Astrocyte of the spinal cord (primary cell): ENCODE measurements at places on chromosomes 2 and 18.

- DNase-seq, result no peak
These were observed 135.3 kb downstream of the PARD3B start for GRCh38 chr2:204680576-204680975.

DNA sequence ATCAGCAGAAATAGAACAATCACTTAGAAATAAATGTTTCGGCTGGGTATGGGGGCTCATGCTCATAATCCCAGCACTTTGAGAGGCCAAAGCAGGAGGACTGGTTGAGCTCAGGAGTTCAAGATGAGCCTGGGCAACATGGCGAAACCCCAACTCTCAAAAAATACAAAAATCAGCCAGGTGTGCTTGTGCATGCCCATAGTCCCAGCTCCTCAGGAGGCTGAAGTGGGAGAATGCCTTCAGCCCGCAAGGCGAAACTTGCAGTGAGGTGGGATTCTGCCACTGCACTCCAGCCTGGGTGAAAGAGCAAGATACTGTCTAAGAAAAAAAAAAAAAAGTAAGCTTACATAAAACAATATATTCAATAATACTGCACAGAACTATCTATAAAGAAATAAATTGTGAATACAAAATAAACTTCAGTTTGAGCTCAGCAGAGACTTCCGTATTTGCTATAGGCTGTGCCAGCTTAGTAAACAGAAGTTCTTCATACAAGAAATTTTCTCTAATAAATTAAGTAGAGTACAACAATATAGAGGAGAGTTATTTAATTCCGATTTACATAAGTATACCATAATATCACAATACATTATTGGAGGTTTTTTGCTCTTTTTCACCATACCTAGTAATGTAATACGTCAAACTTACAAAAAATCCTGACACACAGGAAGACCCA lies 43.6 kb downstream of the SRBD1 start:
- no peak for DNase-seq

GRCh38 chr2:202149936-202150335 lies 76.9 kb downstream of the KIAA2012 start:
- DNase-seq, result no peak

DNA sequence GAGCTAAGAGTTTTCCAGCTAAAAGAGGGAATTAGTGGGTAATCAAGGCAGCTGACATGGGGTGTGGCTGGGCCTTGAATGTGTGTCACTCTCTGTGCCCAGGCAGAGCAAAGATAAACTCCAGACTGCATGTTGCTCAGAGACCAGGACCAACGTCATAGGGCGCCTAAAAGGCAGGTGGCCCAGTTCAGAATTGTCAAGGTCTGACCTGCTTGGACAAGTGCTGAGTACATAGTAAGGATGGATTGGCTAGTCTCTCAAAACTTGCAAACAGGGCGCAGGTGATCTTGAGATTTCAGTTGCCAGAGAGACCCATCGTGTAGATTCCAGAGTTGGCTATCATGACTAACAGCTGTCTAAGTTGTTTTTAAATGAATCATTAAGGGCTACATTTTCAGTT lies 19.0 kb downstream of the CLUL1 start:
- DNase-seq, result peak; percentile 10

- no peak for DNase-seq
These were observed 28.4 kb upstream of the TET3 start for GRCh38 chr2:73956218-73956865.

- peak; percentile 40 for DNase-seq
These were observed 128.5 kb downstream of the RAPGEF4 start for GRCh38 chr2:172864182-172864581.

- peak; percentile 98 for DNase-seq
These were observed 71.7 kb downstream of the HS1BP3 start for GRCh38 chr2:20578895-20579825.

- no peak for DNase-seq
These were observed 151.5 kb downstream of the INHBB start for GRCh38 chr2:120497261-120497977.

GRCh38 chr18:2102022-2102421 lies 469.3 kb downstream of the METTL4 start:
- no peak for DNase-seq

GRCh38 chr2:160408173-160408958 lies 85.2 kb downstream of the RBMS1 start:
- no peak for DNase-seq

- no peak for DNase-seq
These were observed 239.3 kb downstream of the ZNF385B start for GRCh38 chr2:179622112-179622511.

DNA sequence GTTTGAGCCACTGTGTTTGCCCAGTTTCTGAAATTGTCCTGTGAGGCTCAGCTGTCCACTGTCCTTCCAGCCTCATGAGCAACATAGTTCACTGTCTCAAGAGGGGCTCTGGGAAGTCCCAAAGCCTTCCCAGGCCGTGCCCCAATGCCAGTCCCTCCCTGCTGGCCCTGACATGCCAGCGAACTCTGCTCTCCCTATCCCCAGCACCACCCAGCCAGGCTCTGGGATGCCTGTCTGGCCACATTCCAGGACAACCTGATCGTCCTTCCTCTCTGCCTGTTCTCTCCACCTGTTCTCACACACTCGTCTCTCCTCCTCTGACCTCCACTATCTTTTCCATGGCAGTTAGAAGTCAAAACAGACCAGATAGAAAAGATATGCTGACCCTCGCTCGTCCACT lies 278.0 kb upstream of the ID2 start:
- no peak for DNase-seq

- DNase-seq, result peak; percentile 74
These were observed 77.0 kb upstream of the SERTAD2 start for GRCh38 chr2:64730551-64731262.

- no peak for DNase-seq
These were observed 126.5 kb downstream of the TTC32 start for GRCh38 chr2:19775315-19775714.

DNA sequence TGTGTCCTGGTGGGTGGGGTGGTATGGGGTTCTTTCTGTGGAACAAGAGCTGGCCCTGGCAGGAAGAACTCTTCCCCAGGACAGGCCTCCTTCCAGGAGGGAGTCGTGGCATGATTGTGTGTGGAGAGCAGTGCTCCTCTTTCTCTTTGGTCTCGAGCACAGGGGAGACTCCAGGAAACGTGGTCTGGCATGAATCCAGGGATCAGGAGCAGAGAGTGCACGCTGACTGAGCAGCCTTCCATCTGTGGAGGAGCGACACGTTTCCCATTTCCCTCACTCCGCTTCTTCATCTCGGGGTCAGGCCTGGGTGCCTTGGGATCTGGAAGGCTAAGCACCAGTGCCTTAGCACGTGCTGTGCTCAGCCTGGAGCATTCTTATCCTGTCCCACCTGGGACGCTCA lies 132.0 kb upstream of the HDAC4 start:
- no peak for DNase-seq
